ENCODE measurements at places on chromosomes 12 and 14.

DNA sequence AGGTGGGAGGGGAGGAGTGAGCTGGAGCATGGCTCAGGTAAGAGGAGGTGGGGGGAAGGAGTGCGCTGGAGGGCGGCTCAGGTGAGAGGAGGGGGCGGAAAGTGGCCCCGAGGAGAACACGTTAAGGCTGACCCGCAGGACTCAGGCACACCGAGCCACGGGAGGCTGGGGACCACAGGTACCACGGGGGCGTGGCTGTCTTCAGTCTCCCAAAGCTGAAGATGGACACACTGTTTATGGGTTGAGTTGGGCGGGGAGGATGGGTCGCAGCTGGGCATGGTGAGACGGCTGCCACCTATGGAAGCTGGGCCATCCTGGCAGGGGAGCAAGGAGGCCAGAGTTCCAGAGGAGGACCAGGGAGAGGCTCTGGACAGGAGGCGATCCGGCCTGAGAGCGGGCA is 23.5 kb downstream of the UBR7 start:
- DNase-seq: no peak

GRCh38 chr12:65248656-65249633 is 29.5 kb upstream of the MSRB3 start:
- DNase-seq: no peak

GRCh38 chr12:43895580-43896206 is 59.8 kb downstream of the TMEM117 start:
- no peak for DNase-seq

- DNase-seq: no peak
These were observed 4.7 kb downstream of the FLRT2 start for GRCh38 chr14:85534458-85535293.

All from activated CD8-positive, alpha-beta memory T cell treated with anti-CD3 and anti-CD28 coated beads for 1 hour (primary cell).